ENCODE measurements at places on chromosomes 12 and 14.

DNA sequence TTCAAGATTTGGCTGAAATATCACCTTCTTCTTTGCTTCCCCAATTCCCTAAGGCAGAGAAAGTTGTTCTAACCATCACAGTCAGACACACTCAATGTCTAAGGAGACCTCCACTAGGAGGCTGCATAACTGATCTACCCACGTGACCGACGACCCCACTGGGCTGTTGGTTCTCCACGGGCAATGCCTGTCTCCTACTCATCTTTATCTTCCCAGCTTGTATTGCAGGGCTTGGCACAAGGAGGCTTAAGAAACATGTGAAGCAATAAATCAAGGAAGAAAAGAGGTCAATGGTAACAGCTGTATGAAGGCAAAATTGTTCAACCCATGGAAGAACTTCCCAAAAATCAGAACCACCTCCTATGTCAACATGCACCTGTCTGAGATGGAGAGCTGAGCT is 27.1 kb downstream of the NT5DC3 start:
- no peak for DNase-seq

DNA sequence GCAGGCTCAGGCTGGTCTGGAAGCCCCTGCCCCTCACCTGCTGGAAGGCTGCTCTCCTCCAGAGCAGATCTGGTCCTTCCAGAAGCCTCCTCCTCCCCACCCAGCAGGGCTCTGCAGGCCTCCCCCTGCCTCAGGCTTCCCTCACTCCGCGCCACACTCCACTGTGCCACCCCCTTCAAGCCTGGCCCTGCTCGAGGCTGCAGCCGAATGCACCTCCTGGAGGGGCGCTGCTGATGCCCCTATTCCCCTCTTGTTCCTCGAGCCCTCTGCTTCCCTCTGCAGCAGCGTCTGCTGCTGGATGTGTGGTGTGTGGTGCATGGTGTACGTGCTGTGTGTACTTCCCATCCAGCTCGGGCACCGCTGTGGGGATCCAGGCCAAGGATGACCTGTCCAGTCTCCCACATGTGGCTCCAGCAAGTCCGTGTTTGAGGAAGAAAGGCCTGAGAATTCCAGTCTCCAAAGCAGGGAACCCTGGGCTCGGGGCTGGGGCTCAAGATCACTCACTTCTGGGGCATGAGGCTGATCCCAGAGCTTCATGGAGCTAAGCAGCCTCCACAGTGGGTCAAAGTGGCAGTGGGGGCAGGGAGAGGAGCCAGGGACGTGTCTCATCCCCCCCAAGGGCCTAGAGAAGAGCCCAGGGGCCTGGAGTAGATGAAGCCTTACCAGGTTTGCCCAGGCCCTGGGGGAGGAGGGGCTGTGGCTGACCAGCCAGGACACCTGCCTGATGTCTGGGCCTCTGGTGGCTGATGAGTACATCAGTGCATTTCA is 136.0 kb upstream of the C14orf180 start:
- peak; percentile 41 for DNase-seq

GRCh38 chr14:68164711-68165113 is 345.1 kb downstream of the RAD51B start:
- no peak for DNase-seq

DNA sequence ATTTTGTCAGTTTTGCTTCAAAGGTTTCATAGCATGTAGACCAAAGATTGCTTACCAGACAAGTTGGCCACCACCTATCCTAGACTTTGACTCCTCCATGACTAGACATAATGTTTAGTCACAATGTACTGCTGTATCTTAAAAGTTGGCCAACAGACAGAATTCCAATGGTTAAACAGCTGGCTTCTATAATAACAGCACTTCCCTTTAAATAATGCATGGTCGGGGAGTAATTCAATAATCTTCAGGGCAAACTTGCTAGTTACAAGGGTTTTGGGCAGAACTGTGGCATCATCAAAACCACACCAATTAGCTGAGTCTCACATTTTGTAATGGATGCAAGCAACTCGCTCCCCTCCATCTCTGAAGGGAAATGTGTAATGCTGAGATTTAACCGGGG is 56.9 kb downstream of the IGF1 start:
- DNase-seq: no peak

DNA sequence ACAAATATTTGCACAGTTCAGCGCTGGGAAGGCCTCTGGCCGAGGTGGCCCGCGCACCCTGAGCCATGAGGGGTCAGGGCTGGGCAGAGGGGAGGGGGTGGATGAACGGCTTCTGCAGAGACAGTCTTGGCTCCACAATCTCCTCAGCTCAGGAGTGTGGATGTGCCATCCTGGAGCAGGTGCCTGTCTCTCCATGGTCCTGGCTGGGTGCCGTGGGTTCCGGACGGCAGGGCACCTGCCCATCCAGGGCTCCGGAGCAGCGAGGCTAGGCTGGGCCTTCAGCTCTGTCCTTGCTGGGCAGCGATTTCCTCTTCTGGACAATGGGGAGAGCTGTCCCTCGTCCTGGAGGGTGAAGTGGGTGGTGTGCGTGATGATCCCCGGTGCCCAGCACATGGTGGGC is 55.6 kb downstream of the KIF26A start:
- DNase-seq: no peak

GRCh38 chr12:121657305-121658008 is 12.0 kb downstream of the MORN3 start:
- DNase-seq: peak; percentile 69

- no peak for DNase-seq
These were observed 31.8 kb upstream of the CLIP1 start for GRCh38 chr12:122454250-122454721.

DNA sequence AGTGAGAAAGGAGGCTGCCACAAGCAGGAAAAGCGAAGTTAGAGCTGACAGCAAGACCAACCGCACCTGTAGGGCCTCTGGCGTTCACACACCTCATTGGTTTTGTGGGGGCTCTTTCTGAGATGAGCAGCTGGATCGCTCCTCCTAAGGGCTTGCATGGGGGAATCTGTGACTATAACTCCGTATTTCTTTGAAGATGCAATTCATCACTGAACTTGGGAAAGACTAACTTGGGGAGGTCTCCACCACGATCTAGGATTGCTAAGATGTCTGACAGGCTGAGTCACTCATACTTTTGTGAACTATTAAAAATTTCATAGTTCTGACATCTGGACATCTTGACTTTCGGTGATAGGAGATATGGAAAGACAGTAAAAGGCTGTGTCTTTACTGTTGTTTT is 173.6 kb downstream of the ETV6 start:
- DNase-seq: no peak

DNA sequence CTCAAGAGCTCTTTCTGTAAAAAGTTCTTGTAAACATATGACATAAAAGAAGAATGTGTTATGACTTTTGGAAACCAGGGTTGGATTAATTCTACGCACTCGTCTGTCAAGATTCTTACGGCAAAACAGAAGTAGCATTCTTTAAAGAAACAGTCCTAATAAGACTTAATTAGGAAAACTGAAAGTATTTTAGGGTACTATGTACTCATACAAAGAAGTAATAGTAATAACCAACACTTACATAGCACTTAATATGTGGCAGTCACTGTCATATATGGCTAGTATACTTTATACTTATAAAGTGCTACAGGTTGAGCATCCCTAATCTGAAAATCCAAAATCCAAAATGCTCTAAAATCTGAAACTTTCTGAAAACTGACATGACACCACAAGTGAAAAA is 72.9 kb upstream of the ST8SIA1 start:
- no peak for DNase-seq

DNA sequence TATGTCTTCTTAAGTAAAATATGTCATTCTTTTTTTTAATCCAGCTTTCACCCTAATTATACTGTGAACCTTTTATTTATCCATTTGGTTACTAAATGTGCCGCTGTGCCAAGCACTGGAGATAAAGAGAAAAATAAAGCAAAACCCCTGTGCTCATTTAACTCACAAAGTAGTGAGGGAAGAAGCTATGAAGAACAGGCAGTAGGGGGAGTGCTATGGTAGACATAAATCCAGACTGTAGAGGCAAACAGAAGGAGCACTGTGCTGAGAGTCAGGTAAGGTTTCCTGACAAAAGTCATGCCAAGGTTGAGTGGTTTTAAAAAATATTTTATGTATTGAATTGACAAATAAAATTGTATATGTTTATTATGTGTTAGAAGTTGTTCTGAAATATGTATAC is 188.5 kb upstream of the SYT10 start:
- no peak for DNase-seq

DNA sequence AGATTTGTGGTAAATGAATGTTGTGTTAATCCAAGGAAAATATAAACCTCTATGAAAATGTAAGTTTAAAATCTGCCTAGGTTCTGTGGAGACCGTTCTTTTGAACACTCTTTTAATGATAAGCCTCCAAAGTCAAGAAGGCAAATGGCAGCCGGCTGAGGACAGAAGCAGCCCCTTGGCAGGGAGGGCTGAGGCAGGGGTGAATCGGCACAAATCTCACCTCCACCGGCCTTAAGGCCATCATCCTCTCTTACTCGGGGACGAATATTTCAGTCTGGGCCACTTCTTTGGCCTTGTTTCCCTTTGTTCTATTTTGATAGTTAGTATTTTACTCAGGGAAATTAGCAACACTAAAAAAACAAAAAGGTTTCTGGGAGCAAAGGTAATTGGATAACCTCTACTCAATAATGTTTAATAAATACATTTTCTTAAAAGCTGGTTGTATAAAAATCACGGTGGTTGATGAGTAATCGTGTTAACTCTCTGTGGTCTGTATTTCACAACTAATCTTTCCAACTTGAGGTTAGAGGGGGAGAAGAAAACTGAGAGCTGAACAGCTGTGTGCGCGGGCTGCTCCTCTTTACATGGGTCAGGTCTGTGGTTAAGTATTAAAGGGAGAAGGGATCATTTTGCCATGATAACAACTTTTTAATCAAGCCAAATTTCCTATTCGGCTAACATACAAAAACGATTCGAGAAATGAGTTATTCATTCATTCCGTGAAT is 18.6 kb downstream of the LGMN start:
- peak; percentile 61 for DNase-seq

- DNase-seq: no peak
These were observed 10.8 kb upstream of the CMA1 start for GRCh38 chr14:24518851-24519250.

GRCh38 chr12:38538319-38538718 is 221.7 kb downstream of the ALG10B start:
- DNase-seq: no peak

- DNase-seq: no peak
These were observed 75.9 kb downstream of the DACT1 start for GRCh38 chr14:58713677-58714076.

- DNase-seq: peak; percentile 86
These were observed 708 bp upstream of the ZBTB42 start for GRCh38 chr14:104800015-104800770.

- no peak for DNase-seq
These were observed 110.2 kb downstream of the KTN1 start for GRCh38 chr14:55689981-55690871.

- DNase-seq: no peak
These were observed 88.9 kb upstream of the FRMD6 start for GRCh38 chr14:51562816-51563215.

GRCh38 chr12:64595863-64596793 is 14.2 kb upstream of the RASSF3 start:
- no peak for DNase-seq

DNA sequence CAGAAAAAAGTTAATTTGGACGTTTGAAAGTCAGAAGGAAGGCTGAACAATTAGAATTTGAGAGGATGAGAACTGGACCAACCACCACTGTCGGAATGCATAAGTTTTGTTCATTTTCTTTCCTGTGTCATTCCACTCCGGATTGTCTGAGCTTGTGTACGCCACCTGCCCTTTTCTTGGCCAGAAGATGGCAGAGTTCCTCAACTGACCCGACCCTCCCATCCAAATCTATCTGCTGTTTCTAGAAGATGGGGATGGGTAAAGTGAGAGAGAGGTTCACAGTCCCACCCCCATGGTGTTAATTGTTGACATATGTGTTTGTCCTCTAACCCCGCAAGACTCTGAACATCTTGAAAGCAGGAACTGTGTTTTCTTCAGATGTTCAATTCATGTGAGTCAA is 388.0 kb downstream of the VRK1 start:
- DNase-seq: no peak

DNA sequence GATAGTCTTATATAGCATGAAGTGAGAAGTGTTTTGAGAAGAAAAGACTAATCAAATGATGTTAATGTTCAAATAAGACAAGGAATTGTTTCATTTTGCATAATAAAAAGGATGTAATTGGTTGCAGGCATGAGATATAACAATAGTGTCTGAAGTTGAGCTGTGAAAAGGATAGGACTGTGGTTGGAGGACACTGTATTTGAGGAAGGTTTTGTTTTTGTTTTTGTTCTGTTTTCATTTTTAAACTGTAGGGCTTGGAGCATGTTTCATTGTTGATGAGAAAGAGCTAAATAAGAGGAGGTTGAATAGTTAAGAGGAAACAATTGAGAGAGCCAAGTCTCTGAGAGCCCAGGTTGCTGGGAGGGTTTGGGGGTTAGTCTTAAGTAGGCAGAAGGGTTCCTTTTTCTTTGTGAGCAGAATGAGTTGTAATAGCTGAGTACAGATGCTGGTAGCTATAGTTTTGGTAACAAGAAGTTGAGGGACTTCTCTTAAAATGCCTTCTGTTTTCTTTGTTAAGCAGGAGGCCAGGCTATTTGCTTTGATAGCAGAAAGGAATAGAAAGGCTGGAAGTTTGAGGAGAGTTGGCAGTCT is 58.4 kb downstream of the CCDC91 start:
- no peak for DNase-seq

DNA sequence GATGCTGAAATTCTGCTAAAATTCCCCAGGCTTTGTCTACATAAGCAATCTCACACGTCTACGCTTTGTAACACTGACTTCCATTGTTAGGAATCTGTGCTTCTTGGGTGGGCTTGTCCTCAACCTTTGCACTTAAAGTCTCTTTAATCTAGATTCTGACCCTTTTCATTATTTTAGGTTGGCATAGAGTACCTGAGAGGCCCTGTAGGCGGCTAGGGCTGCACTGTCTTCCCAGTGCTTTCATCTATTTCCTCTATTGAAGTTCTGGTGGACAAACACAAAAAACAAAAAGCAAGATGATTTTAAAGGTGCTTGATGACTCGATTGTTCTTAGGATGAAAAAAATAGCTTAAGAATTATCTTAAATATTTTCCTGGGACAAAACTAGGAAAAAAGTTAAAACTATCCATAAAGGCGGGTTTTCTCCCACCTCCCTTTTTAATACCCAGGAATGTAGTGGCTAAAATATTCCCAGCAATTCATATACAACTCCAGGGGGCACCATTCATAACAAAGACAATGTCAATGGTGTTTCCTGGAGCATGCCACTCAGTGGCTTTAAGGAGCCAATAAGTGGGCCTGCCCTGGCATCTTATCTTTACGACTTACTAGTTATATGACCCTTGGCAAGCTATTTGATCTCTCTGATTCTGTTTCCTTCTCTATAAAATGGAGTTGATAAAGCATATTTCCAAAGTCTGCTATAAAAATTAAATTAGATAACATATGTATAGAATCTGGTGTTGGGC is 197.5 kb downstream of the STXBP6 start:
- DNase-seq: no peak

- DNase-seq: no peak
These were observed 332 bp upstream of the TBC1D30 start for GRCh38 chr12:64824130-64824499.

DNA sequence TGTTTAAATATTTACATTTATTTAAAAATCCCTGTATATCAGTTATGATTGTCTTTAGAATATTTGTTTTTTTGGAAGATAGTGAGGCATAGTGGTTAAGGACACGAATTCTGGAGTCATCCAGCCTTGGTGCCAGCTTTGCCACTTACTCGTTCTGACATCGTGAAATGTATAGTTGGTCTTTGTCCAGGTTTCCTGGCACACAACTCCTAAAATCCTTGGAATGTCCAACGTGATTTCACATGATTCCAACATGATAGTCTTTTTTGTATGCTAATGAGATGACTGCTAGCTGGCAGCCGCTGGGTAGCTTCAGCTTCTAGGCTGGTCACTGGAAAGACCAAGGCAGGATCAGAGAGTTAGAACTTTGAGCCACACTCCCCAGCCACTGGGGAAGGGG is 64.8 kb downstream of the PRICKLE1 start:
- DNase-seq: no peak

- DNase-seq: no peak
These were observed 57.1 kb downstream of the SPTLC2 start for GRCh38 chr14:77559381-77559780.
